ENCODE measurements at places on chromosomes 2 and 18. TPM values are rescaled to one million over a fixed set of nuclear protein-coding genes. Genes with fewer than 3 reads are reported as not detected.
A peak's percentile ranks its signal among the peaks of the same experiment; 100 is the strongest.

DNA sequence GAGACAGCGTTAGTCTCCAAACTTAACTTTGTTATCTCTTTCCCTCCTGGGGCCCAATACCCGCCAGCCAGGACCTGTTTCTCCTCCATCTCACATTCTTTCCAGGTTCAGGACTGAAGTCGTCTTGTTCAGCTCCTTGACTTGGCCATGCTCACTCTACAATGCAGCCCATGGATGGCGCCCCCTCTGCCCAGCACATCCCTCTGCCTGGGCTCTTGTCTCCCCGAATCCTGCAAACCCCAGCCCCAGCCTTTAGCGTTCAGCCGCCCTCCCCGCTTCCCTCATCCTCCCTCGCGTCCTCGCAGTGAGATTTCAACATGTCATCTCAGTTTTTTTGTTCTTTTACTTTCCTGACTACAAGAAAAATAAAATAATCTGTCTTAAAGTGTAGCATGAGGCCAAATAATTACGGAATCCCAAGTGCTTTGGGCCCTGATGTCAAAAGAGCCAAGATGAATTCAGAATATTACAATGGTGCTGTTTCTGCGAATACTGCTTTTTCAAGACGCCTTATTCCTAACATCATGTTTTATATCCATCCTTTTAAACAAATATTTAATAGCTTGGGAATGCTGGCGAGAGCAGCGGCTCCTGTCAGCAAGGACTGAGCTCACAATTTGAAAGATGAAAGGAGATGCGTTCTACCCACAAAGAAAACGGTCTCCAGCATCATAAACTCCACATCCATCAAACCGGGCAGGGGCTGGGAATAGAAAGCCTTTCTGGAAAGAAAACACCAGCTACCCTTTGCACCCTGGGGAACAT lies 1.0 kb downstream of the FAM178B start:
- no peaks in the 10 kb centered on the region for H3K36me3 ChIP-seq
- peaks cover 10% of the 10 kb centered on the region for H3K27me3 ChIP-seq
- H3K4me3 ChIP-seq: no peak overlapping the region
- H3K27ac ChIP-seq: no peak overlapping the region

- no peak for DNase-seq
- H3K4me3 ChIP-seq: no peak overlapping the region
- H3K36me3 ChIP-seq: no peaks in the 10 kb centered on the region
- peaks cover 4% of the 10 kb centered on the region for H3K27me3 ChIP-seq
- H3K4me1 ChIP-seq: no peaks in the 10 kb centered on the region
These were observed 6.8 kb upstream of the EFHD1 start for GRCh38 chr2:232626584-232626983.

DNA sequence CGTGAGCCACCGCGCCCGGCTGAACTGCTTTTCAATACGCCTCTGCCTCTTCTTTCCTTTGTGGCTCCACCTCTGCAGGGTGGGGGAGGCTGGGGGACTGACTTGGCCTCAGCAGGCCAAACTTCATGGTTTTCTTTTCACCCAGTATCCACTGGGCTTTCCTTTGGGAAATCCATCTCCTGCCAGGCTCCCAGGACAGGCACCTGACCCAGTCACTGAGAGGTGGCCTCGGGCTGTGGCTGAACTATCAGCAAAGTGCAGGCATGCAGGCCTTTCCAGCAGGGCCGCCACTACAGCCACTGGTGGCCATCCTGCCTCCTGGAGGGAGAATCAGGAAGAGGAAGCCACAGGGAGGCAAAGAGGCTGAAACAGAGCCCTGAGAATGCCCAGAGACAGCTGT lies 33.4 kb upstream of the SEMA4C start:
- no peak for DNase-seq
- H3K36me3 ChIP-seq: no peaks in the 10 kb centered on the region
- H3K27me3 ChIP-seq: no peaks in the 10 kb centered on the region
- no peak overlapping the region for H3K4me3 ChIP-seq
- H3K4me1 ChIP-seq: peaks cover 4% of the 10 kb centered on the region

Gene PLEKHB2
- 100 TPM for total RNA-seq

DNA sequence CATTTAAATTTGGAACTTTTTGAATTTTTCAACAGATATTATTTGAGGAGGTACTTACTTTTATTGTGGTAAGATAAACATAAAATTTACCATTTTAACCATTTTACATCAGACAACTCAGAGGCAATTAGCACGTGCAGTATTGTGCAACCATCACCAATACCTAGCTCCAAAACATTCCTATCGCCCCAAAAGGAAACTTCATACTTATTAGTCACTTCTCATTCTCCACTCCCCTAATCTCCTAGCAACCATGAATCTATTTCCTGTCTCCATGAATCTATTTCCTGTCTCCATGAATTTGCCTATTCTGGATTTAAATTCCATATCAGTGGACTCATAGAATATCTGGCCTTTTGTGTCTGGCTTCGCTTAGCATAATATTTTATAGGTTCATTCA lies 69.9 kb upstream of the FAM136A start:
- H3K36me3 ChIP-seq: no peaks in the 10 kb centered on the region
- H3K4me3 ChIP-seq: no peak overlapping the region
- H3K27ac ChIP-seq: no peak overlapping the region
- no peaks in the 10 kb centered on the region for H3K27me3 ChIP-seq
- H3K4me1 ChIP-seq: peaks cover 9% of the 10 kb centered on the region
- peak; percentile 64 for DNase-seq

GRCh38 chr2:240701091-240701735 lies 9.5 kb downstream of the AQP12A start:
- no peak overlapping the region for H3K4me3 ChIP-seq
- no peak overlapping the region for H3K27ac ChIP-seq
- no peaks in the 10 kb centered on the region for H3K4me1 ChIP-seq
- H3K27me3 ChIP-seq: peaks cover 5% of the 10 kb centered on the region

DNA sequence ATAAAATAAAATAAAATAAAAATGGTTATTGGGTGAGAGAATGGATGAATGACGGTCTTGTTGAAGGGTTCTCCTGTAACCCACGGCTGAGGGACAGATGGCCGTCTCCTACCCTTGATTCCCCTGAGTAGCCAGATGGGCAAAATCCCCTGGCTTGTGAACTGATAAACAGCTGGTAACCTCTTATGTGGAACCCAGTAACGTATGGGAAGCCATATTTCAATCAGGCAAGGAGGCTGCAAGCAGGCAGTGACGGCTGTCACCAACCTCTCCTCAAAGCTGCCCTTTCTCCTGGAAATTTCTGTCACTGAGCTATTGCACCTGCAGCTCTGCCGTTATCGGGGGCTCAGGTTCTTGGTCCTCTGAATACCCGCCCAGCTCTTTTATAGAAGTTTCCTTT lies 165.3 kb upstream of the SMAD2 start:
- H3K4me1 ChIP-seq: no peaks in the 10 kb centered on the region
- no peaks in the 10 kb centered on the region for H3K36me3 ChIP-seq
- H3K27ac ChIP-seq: no peak overlapping the region
- no peak for DNase-seq

Gene ATP8B1
- 6.9 TPM for total RNA-seq

Gene SLC9A4
- 0.07 TPM for total RNA-seq

- H3K27ac ChIP-seq: no peak overlapping the region
- no peak overlapping the region for H3K4me3 ChIP-seq
- H3K36me3 ChIP-seq: no peaks in the 10 kb centered on the region
- DNase-seq: no peak
- H3K4me1 ChIP-seq: peaks cover 25% of the 10 kb centered on the region
- peaks cover 81% of the 10 kb centered on the region for H3K27me3 ChIP-seq
These were observed 16.9 kb downstream of the WNT10A start for GRCh38 chr2:218897394-218898108.

DNA sequence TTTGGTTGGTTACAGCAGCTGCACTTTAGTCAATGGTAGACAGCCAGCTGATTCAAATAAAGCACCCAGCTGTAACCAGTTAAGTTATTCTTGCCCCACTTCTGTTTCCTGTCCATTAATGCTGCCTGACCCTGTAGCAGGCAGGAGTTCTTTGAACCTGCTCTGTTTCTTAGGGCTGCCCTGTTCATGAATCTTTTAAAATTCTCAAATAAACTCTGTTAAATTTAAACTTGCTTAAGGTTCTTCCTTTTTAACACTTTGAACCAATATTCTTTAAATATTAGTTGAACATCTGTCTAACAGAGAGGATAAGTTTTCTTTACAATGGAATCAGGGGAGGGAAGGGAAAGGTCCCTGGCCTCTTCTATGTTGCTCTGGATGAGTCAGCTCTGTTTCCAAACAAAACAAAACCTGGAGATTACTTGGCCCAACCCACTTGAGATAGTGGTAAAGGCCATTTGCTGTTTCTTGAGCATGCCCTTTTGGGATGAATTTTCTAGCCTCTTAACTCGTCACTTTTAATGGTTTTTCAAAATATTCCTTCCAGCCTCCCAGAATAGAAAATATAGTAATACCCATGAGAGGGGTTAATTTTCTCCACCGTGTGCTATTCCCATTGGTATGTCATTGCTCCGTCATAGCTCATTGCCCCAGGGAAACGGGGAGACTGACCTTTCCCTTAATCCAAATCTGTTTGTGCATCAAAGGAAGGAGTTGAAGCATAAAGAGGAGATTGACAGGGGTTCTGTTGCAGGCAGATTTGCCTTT lies 112.1 kb upstream of the FHL2 start:
- peak; percentile 22 for DNase-seq
- H3K4me3 ChIP-seq: no peak overlapping the region
- H3K4me1 ChIP-seq: no peaks in the 10 kb centered on the region
- no peak overlapping the region for H3K27ac ChIP-seq
- H3K36me3 ChIP-seq: no peaks in the 10 kb centered on the region
- peaks cover 15% of the 10 kb centered on the region for H3K27me3 ChIP-seq

- H3K27ac ChIP-seq: no peak overlapping the region
- peaks cover 10% of the 10 kb centered on the region for H3K4me1 ChIP-seq
These were observed 24.5 kb upstream of the RAPGEF4 start for GRCh38 chr2:172711110-172711509.

Gene FSIP2
- 0.86 TPM for total RNA-seq

GRCh38 chr18:23053776-23054457 lies 81.4 kb upstream of the CABLES1 start:
- peaks cover 3% of the 10 kb centered on the region for H3K4me1 ChIP-seq
- peaks cover 4% of the 10 kb centered on the region for H3K27me3 ChIP-seq
- H3K4me3 ChIP-seq: no peak overlapping the region

- no peaks in the 10 kb centered on the region for H3K27me3 ChIP-seq
- DNase-seq: no peak
- no peak overlapping the region for H3K4me3 ChIP-seq
- H3K27ac ChIP-seq: no peak overlapping the region
- H3K4me1 ChIP-seq: no peaks in the 10 kb centered on the region
These were observed 18.4 kb downstream of the NCOA1 start for GRCh38 chr2:24509425-24509824.

- H3K4me3 ChIP-seq: peak overlapping the region; percentile 73
- H3K27ac ChIP-seq: peak overlapping the region; percentile 82
- H3K4me1 ChIP-seq: peaks cover 19% of the 10 kb centered on the region
- H3K36me3 ChIP-seq: peaks cover 4% of the 10 kb centered on the region
- peak; percentile 57 for DNase-seq
- no peaks in the 10 kb centered on the region for H3K27me3 ChIP-seq
These were observed 786 bp upstream of the ZFP36L2 start for GRCh38 chr2:43226955-43227829.

Gene BOLL
- not detected for total RNA-seq

Gene PGAP1
- 22.8 TPM for total RNA-seq

Gene NEU4
- total RNA-seq: 0.22 TPM

Gene RMC1
- total RNA-seq: 25.2 TPM

Gene THSD7B
- 0.14 TPM for total RNA-seq
